Activated B cell treated with CpG ODN at 0.5 μM for 24 hours (primary cell): ENCODE measurements at places on chromosomes 16 and 17.

DNA sequence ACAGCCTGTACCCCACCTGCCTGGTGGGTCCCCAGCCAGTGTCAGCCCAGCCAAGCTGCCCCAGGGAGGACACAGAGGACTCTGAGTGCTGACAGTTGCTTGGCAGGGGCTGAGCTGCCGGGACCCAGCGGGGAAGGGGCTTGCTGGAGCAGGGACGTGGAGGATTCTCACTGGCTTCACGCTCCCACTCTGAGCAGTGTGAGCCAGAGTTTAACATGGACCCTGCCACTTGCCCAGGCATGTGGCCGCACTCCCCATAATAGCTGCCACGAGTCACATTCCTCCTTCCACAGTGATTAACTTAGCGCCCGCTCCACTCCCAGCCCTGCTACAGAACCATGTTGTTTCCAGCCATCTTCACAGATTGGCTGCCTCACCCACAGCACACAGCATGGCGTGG is 31.2 kb downstream of the SREBF1 start:
- DNase-seq = no peak

DNA sequence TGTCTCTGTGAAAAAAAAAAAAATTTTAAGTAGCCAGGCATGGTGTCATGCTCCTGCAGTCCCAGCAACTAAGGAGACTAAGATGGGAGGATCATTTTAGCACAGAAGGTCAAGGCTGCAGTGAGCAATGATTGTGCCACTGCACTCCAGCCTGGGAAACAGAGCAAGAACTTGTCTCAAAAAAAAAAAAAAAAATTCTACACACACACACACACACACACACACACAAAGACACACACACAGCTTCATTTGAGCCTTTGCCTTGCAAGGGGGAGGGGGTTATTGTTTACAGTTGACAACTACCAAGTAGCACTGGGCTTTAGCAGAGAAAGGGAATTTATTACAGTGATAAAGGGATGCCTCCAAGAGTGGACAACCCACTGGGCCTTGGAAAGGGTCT is 4.9 kb upstream of the POLR3E start:
- DNase-seq = no peak

DNA sequence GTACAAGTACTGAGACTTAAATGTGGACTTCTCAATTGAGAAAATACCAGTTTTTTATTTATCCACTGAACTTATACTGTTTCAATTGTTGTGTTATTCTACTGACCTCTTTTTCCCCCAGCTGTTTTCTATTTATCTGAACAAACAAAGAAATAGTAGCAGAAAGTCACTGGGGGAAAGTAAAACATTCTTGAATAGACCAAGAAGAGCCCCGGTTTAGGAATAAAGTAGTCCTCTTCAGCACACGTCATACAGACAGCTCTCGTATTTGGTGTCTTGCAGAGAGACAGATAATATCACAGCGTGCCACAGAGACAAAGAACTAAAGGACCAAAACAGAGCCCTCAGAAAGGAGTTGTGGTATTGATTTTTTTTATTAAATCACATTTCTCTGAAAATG is 1159.1 kb upstream of the CDH8 start:
- no peak for DNase-seq

DNA sequence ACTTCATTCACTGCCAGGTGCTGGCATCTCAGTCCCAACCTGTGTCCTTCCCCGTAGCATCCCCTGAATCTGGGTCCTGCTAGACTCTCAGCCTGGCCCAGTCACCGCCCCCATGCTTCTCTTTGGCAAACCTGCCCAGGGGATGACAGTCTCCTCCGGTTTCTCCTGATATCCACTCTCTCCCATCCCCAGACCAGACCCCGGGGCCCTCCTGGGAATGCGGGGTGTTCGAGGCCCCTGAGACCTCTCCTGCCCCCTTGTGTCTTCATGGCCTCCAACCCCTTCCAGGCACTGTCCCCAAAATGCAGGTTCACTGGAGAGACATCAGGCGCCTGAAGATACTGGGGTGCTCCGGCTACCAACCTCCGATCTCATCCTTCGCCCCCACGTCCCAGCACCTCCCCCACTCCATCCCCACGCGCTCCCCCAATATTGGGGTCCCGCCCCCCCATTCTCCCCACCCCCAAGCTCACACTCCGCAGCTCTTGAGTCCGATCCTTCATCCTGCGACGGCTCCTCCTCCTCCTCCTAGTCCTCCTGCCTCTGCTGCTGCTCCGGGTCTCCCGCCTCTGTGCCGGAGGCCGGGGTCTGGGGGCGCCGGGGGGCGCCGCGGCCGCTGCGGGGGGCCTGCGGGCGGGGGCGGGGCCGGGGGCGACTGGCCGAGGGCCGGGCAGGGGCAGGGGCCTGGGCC is 399 bp downstream of the STX1B start:
- DNase-seq = no peak

- no peak for DNase-seq
Observed at GRCh38 chr16:9118170-9118569, 26.7 kb downstream of the HAPSTR1 start.

DNA sequence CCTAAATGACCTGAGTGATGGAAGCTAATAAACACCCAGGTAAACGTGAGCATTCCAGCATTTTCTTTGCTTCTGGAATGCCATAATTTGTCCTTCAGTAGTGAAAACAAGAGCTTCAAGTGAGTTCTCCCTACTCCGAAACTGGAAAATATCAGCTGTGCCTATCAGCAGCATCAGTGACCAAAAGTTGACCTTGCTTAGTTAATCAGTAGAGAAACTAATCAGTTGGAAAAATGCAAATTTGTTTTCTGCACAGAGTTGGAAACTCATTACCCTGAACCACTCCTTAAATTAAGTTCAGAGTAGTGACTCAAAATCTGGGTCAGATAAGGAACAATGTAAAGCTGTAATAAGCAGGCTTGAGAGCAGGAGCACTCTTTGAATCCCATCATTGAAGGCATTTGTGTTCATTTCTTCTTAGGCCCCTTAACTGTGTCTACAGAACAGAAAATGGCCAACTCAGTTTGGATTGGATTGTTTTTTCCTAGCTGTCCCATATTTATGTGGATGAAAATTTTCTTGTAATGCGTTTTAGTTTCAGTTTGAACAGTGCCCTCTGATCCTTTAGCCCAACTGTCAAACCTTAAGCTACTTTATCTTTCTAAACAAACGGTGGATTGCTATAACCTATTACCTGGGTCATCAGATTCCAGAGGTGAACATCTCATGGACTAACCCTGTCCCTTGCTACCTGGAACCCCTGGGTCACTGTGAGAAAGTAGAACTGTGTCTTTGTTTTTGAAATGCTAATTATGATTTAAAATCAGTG is 290.4 kb downstream of the TOX3 start:
- DNase-seq = no peak

- DNase-seq = no peak
Observed at GRCh38 chr17:66018786-66019185, 173.1 kb downstream of the CEP112 start.

DNA sequence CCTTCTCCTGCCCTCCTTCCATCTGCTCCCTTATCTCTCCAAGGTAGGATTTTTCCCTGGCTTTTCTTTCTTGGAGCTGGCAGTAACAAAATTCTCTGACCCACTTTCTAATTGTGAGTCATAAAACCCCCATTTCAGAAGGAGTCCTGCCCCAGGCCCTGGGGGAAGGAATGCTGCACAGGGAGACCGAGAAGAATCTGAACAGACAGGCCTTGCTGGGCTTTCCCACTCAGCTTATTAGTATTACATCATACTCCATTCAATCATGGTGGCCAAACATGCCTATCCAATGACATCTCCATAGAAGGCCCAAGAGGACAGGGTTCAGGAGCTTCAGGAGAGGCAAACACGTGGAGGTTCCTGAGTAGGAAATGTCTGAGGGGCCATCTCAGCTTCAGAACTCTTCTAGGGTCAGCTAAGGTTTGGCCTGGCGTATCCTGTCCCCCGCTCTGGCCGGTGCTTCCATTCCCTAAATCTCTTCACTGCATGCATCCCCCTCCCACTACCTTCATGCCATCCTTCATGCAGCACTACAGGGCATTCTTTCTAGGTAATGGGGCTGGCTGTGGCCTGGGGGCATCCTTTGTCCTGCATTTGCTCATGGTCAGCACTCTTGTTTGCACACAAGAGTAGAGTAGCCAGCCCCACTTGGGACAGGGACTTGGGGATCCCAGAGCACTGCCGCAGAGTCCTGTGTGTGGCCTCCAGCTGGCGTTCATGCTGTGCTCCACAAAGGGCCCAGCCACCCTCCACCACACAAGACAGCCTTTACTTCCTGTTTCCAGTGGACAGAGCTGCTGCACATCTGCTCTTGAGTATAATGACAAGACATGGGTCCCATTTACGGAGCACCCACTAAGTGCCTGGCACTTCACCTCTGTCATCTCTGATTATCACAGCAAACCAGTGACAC is 8.2 kb downstream of the SLC6A2 start:
- no peak for DNase-seq

GRCh38 chr16:74623839-74624235 is 16.9 kb upstream of the GLG1 start:
- no peak for DNase-seq

GRCh38 chr16:52676959-52677358 is 130.0 kb upstream of the TOX3 start:
- no peak for DNase-seq

- DNase-seq = no peak
Observed at GRCh38 chr17:76511668-76512365, 10.6 kb upstream of the RHBDF2 start.

DNA sequence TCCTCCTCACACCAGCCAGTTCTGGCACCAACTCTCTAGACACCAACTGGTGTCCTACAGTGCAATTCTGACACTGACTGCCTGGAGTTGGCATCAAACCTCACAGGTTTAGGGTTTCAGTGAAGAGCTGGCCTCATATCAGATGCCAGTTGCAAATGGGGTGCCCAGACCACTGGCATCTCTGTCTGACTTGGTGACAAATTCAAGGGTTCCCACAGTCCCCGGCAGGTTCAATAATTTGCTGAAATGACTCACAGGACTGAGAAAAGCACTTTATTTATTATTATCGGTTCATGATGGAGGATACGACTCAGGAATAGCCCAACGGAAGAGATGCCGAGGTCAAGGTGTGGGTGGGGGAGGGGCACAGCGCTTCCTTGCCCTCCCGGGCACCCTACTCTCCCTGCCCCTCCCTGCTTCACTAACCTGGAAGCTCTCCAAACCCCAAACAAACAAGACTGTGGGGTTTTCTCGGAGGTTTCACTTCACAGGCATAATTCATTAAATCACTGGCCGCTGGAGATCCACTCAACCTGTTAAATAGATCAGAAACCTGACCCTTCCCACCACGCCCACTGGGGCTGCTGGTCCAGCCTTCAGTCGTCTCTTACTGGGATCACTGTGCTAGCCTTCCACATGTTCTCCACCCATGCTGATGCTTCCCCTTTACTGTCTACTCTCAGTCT is 1.7 kb upstream of the NLRP1 start:
- no peak for DNase-seq

- no peak for DNase-seq
Observed at GRCh38 chr17:36204724-36205500, 6.0 kb upstream of the CCL4L2 start.

DNA sequence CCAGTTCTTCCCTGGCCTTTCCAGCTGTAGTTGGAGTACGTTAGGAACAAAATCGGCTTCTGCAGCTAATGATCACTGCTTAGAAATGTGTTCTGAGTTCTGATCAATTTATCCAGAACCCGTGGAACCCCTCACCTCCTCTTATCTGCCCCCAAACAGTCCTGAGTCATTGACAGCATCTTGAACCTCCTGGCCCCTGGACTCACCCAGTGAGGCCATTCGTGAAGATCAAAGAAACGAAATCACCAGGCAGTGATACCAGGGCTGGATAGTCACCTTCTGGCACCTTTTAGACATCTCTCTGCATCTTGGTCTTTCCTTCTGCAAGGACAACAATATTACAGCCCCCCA is 17.0 kb upstream of the EXOC7 start:
- DNase-seq = no peak

GRCh38 chr17:81404558-81405165 is 9.4 kb downstream of the BAHCC1 start:
- DNase-seq = no peak

DNA sequence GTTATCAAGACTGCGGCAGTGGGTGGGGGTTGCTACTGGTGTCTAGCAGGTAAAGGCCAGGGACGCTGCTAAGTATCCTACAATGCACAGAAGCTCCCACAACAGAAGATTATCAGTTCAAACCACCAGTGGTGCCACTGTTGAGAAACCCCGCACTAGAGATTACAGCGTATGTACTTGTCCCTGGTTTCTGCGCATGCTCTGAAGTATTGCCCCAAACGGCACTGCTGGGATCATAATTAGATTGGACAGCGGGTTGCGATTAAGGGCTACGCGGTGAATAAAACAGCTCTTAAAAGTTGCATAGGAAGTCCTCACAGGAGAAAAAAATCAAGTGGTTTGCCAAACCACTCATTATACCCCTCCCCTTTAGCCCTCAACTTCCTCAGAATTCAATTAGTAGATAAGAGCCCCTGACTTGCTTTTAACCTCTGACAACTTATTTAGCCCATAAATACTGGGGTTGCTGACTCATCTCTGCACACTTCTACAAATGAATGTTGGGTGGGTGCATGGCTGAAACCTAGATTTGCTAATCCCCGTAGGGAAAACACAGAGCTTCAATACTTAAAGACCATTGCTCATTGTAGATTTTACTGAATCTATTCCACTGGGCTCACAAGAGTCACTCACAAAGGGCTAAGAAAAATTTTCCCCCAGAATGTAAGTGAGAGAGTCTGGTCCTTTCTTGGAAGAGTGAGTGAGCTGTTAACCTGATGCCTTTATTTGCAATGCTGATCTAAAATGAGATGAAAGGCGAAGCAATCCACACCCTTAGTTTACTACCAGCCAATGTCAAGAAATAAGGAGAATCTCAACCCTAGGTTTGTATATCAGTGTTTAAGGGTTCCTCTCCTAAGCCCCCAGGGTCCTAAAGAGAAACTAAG is 91.8 kb downstream of the RGS9 start:
- no peak for DNase-seq

DNA sequence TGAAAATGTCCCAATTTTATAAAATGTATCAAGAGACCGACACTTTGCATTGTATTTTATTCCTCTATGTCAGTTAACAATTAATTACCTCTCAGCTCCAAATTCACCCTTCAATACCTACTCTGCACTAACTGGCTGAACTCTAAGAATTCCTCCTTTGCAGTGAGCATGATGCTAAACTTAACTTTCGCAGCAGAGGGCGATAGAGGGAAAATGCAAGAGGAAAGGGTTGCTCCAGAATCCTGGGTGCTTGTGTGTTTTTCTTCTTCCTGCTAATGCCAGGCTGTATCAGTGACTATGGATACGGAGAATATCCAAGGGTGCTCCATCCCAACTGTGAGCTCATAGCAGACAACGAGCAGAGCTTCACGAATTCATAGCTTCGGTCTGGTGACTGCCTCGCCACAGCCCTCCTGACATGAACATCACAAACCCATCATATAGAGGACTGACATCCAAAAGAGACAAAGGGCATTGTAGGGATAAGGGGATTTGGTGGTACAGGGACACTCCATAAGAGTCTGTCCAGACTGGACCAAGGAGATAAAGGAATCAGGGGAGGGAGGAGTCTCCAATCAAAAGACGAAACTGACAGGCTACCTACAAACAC is 172.9 kb downstream of the STX8 start:
- no peak for DNase-seq

- no peak for DNase-seq
Observed at GRCh38 chr17:20032636-20033035, 23.5 kb downstream of the SPECC1 start.

GRCh38 chr17:18117533-18117932 is 9.0 kb downstream of the MYO15A start:
- no peak for DNase-seq

- no peak for DNase-seq
Observed at GRCh38 chr17:51228161-51228560, 31.7 kb downstream of the MBTD1 start.
